Stimulated activated naive CD4-positive, alpha-beta T cell treated with Interleukin-2 at 50 U/mL for 16 hours (primary cell): ENCODE measurements at places on chromosomes 3 and 15.

GRCh38 chr3:119161240-119161639, 12.2 kb upstream of the UPK1B start:
- no peak for DNase-seq

GRCh38 chr3:99869621-99870020, 52.0 kb downstream of the CMSS1 start:
- DNase-seq: no peak

- DNase-seq: no peak
Measured at GRCh38 chr3:120125992-120126391, 31.7 kb upstream of the GSK3B start.

DNA sequence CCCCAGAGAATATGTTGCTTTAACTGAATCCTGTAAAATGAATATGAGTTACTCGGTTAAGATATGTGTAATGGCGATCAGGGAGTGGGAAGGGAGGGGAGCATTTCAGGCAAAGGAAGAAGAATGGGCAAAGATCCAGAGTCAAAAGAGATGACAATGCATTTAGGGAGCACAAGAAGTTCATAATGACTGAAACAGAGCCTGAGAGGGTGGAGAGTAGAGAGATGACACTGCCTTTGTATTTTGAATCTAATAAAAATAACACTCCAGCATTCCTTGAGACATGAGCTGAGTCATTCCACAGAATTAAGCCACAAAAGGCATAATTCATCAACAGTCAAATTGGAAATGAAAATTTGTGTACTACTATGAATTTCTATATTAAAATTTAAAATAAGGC, 105.3 kb upstream of the PEX5L start:
- no peak for DNase-seq

DNA sequence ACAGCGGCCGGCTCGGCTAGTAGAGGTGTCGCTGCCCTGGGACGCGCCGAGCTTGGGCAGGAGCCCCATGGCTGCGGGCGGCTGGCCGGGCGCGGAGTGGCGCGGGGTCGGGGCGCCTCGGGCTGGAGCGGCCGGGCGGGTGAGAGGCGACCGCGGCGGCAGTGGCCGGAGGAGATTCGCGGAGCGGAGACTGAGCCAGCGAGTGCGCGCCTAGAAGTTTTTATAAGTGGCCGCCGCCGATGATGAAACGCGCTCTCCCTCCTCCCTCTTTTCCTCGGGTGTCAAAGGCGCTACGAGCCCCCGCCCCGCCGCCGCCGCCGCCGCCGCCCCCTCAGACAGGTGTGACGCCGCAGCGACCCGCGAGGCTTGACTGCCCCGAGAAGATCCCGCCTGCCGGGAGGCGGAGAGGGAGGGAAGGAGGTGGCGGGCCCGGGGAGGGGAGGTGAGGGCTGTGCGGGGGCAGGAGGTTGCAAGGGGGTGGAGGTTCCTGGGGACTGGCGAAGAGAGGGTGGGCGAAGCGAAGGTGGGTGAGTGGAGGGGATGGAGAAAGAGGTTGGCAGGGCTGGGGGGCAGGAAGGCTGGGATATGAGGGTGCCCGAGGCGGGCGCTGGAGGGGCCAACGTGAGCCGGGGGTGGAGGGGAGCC, at the start of gene SLCO2A1:
Gene SLCO2A1 (minus strand): TSS at position 192 of the 645 bp plus-strand sequence. CDS start 123 bp downstream, at position 69.
- no peak for DNase-seq
